ENCODE measurements at places on chromosomes 7 and 10.
A peak's percentile ranks its signal among the peaks of the same experiment; 100 is the strongest.

- DNase-seq: no peak
Measured at GRCh38 chr10:126011995-126012394, 115.6 kb downstream of the FANK1 start.

DNA sequence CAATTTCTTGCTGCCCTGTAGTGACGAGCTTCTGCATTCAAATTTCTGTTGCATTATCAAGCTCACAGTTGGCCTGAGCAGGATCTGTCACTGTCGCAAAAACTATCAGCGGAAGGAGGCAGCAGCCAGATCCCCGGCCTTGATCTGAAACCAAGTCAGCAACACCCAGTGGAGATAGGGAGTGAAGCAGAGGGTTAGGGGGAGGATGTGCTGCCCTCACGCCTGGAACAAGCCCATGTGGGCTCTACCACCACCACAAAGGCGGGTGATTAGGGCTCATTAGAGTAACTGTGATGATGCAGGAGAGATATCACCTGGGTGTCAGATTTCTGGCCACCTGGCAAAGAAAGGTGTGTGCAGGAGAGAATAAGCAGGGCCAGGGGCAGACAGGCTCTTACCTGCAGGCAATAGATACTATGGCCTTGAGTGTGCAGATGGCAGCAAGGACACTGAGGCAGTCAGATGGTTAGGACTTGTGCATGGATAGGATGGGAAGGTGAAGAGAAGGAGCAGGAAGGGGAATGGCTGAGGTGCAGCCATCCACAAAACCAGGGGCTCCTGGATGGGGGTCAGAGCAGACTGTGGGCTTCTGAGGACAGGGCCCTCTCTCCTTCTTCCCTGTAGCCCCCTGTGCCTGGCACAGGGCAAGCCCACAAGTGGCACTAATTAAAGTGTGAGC, 417.3 kb downstream of the RPS24 start:
- DNase-seq: no peak

DNA sequence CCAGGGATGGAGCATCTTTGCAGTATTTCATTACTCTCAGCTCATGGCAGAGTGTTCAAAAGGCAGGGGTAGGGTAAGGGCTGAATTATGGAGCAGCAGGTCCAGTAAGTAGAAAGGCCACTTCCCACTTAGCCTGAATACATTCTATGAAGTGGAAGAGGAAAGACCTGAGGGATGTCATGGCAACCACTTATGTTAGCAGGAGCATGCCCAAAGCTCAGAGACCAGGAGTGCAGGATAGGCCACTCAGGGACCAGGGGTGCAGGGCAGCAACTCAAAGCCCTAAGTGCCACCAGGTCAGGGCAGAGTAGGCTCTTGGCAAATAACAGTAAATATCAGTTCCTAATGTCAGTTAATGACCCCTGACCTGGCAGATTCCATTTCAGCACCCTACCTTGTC, 3.6 kb downstream of the SRI start:
- no peak for DNase-seq

DNA sequence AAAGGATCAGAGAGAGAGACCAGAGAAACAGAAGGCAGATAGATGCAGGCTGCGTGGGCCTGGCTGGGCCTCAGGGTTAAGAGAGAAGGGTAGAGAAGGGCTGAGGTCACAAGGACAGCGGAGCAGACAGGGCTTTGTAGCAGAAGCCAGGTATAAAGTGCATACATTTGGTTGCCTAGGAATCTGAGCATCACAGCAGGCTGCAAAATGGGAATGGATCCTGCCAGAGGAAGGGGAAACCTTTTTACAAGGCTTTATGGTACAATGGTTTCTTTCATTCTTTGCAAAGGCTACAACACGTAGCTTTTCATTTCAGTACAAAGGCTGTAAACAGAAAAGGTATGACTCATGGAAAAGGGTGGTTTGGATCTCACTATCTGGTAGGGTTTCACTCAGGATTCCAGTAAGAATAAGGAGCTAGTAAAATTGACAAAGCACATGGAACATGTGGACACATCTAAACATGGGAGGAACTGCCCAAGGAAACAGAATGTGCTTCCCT, 275.1 kb downstream of the DOCK4 start:
- no peak for DNase-seq

DNA sequence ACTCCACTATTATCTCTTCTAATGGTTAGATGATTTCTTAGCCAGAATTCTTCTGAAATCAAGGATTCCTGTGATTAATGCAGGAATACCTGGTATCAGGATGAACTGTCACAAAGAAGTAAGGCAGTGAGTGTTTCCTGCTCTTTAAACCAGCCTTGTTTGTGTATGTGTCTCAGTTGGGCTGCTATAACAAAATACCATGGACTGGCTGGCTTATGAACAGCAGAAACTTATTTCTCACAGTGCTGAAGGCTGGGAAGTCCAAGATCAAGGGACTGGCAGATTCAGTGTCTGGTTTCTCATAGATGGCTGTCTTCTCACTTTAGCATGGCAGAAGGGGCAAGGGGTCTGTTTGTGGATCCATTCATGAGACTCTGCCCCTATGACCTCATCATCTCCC, 42.7 kb downstream of the LRMDA start:
- DNase-seq: no peak

DNA sequence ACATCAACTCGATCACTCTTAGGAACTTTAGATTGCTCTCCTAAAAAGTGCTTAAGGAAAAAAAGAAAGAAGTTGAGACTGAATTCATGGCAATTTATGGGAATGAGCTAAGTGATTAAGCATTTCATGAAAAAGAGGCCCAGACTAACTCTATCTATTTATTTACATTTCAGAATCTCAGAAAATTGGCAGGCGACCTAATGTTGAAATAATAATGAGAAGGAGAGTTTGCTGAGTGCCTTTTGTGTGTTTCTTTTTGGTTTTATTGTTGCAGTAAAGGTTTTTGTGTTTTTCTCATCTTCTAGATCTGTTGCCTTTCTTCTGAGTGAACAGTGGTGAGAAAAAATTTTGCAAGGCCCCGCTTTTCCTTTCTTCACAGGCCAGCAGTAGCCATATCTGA, 3.8 kb downstream of the GRK5 start:
- DNase-seq: no peak

DNA sequence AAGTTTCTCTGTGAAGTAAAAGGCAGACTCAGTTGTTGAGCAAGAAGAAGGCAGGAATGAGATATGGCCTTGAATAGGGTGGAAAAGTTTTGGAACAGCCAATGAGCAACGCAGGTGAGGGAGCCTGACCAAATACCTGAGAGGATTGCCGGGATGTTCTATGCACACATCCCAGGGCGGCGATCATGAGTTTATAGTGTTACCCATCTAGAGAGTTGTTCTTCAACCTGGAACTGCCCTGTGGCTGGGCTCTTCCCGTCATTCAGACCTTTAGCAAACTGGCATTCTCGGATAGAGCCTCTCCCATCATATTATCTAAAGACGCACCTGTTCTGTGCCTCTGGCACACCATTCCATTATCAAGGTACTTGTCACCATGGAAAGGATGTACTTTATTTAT, 103.0 kb upstream of the KIF5B start:
- DNase-seq: no peak

GRCh38 chr10:11162828-11163599, 145.3 kb downstream of the CELF2 start:
- DNase-seq: peak; percentile 60

All from T-helper 9 cell (primary cell).